ENCODE measurements at places on chromosomes 1 and 21. TPM values are rescaled to one million over a fixed set of nuclear protein-coding genes. Genes with fewer than 3 reads are reported as not detected.

PLA2G2F gene
- not detected for total RNA-seq

OR2L3 gene
- total RNA-seq = not detected

GSTM5 gene
- total RNA-seq = 0.40 TPM

GRHL3 gene
- not detected for total RNA-seq

FAM72C gene
- total RNA-seq = 1.4 TPM

Measured in thoracic aorta endothelial cell (primary cell).